NCI-H1436 (cell line): ENCODE measurements at places on chromosomes 5 and 9.
A peak's percentile ranks its signal among the peaks of the same experiment; 100 is the strongest.

GRCh38 chr5:173615884-173616576 lies 420 bp downstream of the BOD1 start:
- DNase-seq, result peak; percentile 11

DNA sequence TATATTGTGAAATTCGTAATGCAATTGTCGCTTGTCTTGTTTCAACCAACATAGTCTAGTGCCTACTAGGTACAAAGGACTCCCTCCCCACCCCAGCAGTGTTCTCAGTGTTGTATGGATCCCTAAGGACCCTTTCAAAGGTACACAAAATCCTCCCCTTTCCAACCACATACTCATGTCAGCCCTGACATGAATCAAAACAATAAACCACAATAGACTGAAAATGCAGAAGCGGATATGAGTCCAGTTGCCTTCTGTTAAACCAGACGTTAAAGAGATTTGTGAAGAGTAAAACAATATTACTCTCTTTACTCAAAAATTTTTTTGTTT lies 82.4 kb upstream of the IFNK start:
- DNase-seq, result no peak

- DNase-seq, result no peak
Observed at GRCh38 chr9:132750668-132751067, 80.4 kb downstream of the GTF3C4 start.

DNA sequence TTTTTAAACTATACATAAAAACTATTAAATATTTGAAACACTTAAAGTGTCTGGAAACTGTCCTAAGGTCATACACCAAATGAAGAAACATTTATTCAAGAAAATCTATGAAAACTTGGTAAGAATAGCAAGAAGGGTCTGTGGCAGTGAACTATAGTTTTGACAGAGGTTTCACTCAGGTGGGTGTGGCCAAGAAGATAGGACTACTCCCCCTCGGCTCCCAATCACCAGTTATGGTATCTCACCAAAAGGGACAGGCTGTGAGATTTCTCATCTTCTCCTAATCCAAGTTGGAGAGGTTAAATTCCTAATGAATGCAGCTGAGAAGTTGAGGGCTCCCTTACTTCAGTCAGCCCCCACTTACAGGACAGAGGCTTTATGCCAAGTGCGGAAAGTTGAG lies 2.9 kb downstream of the ARSK start:
- DNase-seq, result no peak

GRCh38 chr5:51201708-51202107 lies 181.5 kb upstream of the ISL1 start:
- DNase-seq, result no peak

- no peak for DNase-seq
Observed at GRCh38 chr9:75824816-75825568, 65.5 kb upstream of the PCSK5 start.

- DNase-seq, result no peak
Observed at GRCh38 chr5:82425591-82425990, 147.4 kb upstream of the RPS23 start.

- DNase-seq, result no peak
Observed at GRCh38 chr9:6272229-6272598, 56.0 kb upstream of the TPD52L3 start.

DNA sequence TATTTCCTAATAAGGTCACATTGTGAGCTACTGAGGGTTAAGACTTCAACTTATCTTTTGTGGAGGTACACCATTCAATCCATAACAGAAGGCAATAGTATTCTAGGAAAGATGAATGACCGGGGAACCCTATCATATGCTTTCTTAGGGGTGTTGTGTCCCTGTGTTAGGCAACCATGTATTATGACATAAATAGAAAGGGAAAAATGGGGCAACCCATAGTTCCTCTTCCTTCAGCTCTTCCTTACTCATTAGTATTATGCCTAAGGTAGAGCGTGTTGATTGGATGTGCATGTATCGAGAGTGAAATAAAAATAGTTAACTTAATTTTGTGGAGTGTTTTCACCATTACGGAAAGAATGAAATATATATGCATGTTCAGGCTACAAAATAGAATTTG lies 6.0 kb upstream of the CCNJL start:
- DNase-seq, result no peak
